Activated CD4-positive, alpha-beta T cell treated with anti-CD3 and anti-CD28 coated beads, Interleukin-2, amount 50 U/mL, for 24 hours (primary cell): ENCODE measurements at places on chromosomes 6 and 20.

DNA sequence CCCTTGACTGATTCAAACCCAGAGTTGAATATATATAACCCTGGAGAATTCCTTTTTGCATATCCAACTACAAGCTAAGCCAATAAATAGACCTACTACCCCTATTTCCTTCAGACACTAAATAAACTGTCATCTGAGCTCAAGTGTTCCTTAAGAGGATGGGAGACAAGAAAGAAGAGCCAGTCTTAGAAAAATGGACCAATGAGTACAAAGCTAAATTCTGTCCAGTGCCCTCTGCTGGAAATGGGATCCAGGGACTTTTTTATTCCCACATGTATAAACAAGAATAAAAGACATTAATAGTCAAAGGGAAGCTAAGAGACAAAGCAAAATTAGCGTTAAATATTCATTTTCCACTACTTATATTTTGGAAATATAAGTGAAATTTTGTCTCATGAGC is 4.8 kb downstream of the PPP1R10 start:
- DNase-seq: no peak

- DNase-seq: no peak
Observed at GRCh38 chr6:62146954-62147853, 138.8 kb downstream of the KHDRBS2 start.

DNA sequence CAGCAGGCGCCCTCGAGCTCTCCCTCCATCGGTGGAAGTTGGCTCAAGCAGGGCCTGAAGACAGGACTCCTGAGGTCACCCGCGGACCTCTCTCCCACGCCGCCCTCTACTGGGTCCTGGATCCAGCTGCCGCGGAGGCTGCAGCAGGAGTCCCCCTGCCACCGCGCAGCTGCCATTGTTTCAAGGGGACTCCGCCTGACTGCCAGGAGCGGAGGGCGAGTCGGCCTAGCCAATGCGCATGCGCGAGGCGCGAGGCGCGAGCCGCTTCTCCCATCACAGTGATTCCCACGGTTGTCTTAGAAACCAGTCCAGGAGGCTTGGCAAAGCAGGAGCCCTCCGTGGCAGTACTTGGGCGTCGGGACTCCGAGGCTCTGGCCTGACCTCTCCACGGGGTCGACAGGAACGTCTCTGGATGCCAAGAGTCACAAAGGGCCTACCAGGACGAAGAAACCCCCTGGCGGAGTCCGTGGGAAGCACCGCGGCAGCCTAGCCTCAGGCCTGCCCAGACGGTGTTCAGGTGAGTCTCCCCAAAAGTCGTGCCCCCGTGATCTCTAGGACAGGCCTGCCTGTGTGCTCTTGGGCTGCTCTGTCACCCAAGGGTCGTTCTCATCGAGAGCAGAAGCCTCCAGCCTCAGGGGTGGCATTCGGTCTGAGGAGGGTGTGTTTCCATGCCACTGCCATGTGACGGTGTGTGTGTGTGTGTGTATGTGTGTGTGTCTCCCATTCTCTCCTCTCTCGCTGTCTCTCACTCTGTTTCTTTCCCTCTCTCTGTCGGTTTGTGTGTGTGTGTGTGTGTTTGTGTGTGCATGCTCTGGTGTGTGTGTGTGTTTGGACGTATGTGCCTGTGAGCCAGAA is 290.6 kb upstream of the ZNF337 start:
- peak; percentile 55 for DNase-seq

DNA sequence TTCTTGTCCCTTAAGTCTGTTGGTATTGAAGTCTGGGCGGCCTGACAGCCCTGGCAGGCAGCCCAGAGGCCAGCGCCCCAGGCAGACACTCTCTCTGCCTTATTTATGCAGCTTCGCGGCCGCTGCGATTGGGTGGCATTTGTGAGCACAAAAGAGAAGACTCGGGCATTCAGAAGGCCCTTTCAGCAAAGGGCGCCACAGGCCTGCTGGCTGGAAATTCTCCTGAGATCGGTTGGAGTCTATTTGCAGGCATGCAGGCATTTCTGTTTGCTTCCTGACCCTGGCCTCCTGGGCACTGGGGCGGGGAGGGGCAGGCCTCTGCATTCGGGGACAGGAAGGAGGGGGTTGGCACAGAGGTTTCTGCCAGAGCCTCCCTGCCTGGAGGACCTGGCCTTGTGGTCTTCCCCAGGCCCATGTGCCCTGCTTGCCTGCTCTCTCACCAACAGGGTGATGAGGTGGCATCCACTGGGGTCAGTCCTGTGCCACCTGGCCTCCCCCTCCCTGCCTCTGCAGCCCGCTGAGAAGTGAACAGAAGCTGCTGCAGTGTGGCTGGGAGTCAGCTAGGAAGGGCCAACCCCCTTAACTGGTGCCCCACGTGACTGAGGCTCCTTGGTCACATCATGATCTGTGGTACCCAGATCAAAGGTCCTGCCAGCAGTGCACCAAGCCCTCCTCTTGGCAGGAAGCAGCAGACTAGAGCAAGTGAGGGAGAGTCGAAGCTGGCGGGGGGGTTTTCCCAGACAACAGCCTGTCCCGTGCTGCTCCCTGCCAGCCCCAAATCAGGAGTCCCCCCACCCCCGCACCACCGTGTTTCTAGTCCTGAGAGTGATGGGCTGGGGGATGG is 16.6 kb upstream of the CCDC167 start:
- peak; percentile 63 for DNase-seq

DNA sequence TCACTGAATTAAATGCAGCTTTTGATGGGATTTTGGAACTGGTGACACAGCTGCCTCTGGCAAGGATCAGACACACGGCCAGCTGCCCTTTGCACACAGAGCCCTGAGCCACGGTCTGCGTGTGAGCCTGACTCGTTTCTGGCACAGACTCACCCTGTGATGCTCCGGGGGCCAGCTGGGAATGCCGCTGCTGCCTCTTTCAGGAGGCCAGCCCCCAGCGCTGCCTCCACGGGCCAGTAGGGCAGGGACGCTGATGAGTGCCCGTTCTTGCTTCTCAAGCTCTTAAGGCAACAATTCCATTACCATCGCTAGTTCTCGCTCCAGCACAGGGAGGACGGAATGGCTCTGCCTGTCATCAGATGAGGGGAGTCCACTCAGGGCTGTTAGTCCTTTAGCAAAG is 61.6 kb downstream of the IRF4 start:
- no peak for DNase-seq

DNA sequence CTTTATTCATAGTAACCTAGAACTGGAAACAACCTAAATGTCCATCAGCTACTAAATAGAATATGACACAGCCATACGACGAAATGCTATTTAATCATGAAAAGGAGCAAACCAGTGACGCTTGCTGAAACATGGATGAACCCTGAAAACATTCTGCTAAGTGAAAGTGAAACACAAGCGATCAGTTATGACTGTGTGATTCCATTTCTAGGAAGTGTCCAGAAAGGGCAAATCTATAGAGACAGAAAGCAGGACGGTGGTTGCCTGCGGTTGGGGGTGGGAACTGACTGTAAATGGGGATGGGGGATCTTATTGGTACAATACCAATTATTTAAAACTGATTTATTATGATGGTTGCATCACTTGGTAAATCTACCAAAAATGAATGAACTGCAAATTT is 126.8 kb downstream of the IPCEF1 start:
- peak; percentile 61 for DNase-seq

DNA sequence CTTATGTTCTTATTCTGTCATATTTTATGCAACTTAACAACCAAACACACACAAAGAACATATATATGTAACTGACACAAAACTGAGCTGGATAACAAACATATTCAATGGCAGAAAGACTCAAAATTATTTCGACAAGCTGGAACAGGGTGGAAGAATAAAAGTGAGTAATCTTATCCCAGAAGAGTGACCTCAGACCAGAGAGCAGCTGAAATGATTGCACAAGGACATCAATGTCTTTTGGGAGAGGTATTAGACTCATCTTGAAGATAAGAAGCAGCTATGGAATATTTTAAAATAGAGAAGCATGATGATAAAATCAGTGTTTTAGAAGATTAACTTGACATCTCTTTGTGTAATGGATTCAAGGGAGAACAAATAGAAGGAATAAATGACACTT is 191.6 kb upstream of the PRDM1 start:
- no peak for DNase-seq

DNA sequence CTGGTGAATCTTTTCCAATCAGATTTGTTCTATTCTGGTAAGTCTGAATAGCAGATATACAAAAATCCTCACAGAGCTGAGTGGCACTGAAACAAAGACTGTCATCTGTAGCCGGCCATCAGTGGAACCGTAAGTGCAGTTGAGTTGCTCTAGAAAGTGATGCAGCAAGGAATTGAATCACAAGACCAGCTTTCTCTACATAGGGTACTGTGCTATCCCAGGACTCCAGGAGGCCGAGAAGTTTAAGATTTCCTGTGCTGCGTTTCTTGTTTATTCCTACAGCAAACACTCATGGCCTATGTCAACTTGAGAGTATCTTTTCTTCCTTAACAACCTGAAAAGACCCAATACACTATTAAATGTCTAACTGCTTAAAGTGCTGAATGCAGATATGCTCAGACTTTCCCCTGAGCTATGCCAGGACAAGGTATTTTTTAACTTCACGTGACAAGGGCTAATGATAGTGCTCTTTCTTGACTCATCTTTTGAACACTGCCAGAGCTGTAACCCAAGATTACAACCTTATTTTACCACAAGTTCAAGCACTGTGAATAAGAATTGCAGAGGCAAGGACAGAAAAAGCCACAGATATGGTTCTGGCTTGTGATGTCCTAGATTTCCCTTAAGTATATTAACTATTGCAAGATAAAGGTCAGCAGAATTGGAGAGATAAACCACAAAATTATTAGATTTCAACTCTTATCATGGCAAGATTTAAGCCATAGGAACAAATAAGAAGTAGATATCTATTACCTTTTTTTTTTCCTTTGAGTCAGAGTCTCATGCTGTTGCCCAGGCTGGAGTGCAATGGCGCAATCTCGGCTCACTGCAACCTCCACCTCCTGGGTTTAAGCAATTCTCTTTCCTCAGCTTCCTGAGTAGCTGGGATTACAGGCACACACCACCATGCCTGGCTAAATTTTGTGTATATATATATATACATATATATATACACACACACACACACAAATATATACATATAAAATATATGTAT is 71.6 kb downstream of the GJA1 start:
- no peak for DNase-seq

- no peak for DNase-seq
Observed at GRCh38 chr6:34237316-34237721, 646 bp downstream of the HMGA1 start.

- no peak for DNase-seq
Observed at GRCh38 chr20:6081236-6081635, 27.4 kb upstream of the LRRN4 start.

DNA sequence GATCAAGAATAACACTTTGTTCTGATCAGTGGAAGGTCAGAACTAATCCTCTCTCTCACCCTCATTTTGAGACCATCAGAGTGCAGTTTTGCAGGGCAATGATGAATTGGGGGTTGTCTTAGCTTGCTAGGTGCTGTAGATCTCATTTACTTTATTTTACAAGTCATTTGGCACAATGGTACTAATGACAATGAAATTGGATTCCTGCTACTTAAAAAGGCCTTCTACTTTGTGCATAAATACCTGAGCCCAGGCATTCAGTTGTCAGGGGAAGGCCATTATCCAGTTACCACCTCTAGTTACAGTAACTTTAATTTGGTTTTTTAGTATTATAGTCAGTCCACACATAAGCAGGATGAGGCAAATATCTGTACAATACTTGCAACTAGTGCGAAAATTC is 240.0 kb downstream of the HDGFL1 start:
- DNase-seq: no peak

GRCh38 chr6:105824732-105825131 is 261.4 kb upstream of the PRDM1 start:
- no peak for DNase-seq

DNA sequence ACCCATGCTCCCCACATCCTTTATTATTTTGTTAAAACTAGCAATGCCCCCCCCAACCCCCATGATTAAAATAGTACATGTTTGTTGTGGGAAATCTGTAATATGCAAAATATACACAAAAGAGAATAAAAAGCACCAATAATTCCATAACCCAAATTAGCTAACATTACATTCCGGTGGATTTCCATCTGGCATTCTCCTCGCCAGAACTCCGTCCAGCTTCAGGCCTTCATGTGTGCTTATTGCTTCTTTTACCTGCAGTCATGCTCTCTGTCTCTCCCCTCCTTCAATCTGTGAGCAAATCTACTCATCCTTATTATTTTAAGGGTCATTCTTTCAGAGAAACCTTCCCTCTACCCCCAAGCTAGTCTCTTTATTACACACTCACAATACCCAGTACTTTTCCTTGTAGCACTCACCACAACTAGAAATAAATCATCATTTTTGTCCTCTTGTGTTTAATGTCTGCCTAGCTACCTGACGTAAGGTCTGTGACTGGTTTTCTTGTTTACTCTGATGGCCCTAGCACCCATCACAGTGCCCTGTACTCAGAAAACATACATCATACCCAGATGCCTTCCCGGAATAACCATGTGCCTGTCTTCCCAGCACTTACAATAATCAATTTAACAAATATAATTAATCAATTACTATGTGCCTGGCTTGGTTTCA is 25.6 kb upstream of the IER3 start:
- DNase-seq: no peak

DNA sequence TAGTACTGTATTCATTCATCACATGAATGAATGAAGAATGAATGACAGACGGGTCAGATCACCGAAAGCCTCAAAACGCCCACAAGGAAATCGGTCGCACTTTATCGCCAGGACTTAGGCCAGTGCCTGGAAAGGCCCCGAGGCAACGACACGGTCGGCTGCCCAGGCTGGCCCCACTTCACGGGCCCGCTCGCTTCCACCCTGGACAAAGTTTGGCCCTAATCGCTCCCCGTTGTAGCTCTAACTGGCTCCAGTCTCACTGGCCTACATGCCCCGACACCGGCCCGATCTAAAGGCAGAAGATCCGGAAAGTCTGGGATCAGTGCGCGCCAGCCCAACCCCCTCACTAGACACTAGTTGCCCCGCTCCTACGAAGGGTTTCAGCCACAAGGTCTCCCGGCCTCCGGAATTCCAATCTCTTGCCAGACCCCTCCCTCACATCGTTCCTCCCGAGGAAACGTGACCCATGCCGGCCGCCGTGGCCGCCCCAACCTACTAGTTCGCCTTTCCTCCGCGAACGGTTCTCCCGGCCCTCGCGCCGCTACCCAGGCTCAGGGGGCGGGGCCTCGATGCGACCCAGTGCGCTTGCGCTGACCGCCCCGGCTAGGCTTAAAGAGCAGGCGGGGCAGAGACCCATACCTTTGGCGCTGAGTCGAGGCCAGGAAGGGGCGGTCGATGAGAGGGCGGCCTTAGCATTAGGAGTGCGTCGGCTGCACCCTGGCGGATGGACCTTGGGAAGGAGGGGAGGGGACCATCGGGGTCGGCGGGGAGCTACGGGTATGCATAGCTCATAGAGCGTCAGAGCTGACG is at the start of the genes GSS and MYH7B:
GSS (minus strand) TSS at position 576 of the 810 bp plus-strand sequence. CDS start 3,954 bp downstream, outside the sequence.
MYH7B (plus strand) TSS at position 638 of the 810 bp plus-strand sequence. CDS start 22,138 bp downstream, outside the sequence.
- peak; percentile 98 for DNase-seq

GRCh38 chr6:9499709-9500108 is 915.2 kb downstream of the TFAP2A start:
- no peak for DNase-seq
